ENCODE measurements at places on chromosomes 1 and 21.

DNA sequence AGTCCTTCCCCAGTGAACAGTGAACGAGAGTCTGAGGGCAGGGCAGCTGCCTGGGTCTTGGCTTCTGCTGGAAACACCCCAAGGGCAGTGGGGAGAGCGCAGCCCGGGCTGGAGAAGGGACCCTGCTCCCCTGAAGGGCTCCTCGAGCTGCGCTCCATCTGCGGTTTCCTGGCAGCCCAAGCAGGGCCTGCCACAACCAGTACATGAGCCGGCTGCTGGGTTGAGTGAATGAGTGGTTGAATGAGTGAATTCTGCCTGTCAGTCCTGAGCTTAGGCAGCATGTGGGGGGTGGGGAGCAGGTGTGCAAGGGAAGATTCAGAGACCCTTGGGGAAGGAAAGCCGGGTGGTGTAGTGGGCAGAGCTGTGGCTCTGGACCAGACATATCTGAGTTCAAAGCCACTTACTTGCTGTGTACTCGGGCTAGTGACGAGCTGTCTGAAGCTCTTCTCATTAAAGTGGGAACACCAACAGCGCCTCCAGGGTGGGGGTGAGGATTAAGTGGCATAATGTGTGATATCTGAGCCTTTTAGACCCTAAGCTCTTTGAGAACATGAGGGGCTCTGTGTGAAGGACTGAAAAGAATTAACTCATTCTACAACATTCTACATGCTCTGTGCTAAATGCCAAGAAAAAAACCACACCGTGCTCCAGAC lies 3.7 kb downstream of the OPRD1 start:
- DNase-seq: no peak

GRCh38 chr21:16421965-16422364 lies 692.2 kb downstream of the USP25 start:
- DNase-seq: no peak

DNA sequence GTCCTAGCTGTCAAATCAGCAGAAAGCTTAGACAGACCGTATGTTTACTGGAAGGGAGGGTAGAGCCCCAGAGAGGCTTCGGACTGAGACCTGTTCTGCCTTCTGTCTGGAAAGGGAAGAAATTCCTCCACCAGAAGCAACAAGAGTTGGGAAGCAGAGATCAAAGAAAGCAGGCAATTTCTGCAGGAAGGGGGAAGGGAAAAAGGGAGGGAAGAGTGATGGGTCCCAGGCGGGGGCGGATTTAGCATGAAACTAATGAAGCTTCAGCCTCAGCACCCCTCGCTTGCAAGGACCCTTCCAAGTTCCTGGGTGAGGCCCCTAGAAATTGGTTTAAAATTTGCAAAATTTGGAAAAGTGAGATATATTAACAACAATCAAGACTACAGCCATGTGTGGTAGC lies 26.6 kb upstream of the FAM20B start:
- no peak for DNase-seq

- DNase-seq: peak; percentile 82
These were observed 22.6 kb downstream of the ETNK2 start for GRCh38 chr1:204128964-204129896.

- peak; percentile 58 for DNase-seq
These were observed 98.5 kb downstream of the DISC1 start for GRCh38 chr1:231724876-231725647.

GRCh38 chr1:187956975-187957374 lies 1128.2 kb downstream of the PLA2G4A start:
- no peak for DNase-seq

DNA sequence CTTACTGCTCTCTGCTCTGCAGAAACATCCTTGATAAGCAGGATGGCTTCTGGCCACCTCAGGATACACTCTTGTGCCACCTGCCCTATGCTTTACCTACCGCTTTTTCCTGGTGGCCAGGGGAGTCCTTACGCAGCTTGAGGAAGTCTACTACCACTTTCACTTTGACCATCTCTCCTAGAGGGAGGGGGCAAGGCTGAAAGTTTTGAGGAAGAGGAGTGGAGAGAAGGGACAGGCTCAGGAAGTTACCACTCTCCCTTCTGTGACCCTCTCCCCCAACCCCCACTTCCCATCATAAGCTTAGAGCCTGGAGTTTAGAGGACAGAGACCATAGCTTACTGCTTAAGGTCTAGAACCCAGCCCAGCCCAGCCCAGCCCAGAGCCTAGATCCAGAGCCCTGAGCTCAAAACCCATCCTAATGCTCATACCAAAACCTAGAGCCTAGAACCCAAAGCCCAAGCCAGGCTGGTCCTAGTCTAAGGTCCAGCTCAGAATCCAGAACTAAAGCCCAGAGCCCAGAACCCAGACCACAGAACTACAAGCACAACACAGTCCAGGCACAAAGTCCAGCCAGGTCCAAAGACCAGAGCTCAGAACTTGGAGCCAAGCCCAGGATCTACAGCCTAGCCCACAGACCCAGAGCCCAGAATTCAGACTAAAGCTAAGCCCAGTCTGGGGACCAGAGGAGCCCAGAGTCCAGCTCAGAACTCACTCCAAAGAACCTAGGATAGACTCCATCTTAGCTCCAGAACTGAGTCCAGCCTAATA lies 18.0 kb upstream of the MFSD2A start:
- DNase-seq: no peak

DNA sequence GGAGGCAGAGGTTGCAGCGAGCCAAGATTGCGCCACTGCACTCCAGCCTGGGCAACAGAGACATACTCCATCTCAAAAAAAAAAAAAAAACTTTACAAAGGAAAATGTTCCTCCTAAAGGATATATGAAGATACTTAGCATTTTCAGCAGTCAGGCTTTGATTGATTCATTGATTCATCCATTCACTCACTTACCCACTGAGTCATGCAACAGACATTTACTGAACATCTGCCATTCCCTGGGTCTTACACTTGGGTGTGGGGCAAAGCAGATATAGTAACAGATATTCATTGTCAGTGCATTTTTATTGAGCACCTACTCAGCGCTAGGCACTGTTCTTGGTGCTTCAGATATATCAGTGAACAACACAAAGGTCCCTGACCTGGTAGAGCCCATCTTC lies 5.6 kb upstream of the LACTBL1 start:
- no peak for DNase-seq

GRCh38 chr1:74971982-74972381 lies 162.2 kb upstream of the LHX8 start:
- no peak for DNase-seq

DNA sequence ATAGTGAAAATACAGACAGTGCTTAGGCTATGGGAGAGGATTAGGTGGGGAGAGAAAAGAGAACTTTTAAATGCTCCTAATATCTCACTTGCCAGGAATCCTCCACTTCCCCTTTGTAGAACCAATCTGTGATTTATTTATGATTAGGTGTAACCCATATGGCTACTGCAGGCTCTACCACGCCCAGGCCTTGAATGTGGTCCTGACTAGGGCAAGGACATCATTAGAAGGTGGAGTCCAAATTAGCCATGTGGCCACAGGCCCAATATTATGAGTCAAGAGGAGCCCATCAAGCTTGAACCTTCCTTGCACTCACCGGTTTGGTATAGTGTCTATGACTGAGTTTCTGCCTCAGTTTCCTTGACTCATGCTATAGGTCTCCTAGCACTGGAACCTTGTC lies 141.4 kb downstream of the HMGB4 start:
- DNase-seq: no peak

- DNase-seq: peak; percentile 80
These were observed 24.0 kb downstream of the QSOX1 start for GRCh38 chr1:180178511-180179161.

- no peak for DNase-seq
These were observed 89.2 kb downstream of the TTLL7 start for GRCh38 chr1:83909687-83910086.

DNA sequence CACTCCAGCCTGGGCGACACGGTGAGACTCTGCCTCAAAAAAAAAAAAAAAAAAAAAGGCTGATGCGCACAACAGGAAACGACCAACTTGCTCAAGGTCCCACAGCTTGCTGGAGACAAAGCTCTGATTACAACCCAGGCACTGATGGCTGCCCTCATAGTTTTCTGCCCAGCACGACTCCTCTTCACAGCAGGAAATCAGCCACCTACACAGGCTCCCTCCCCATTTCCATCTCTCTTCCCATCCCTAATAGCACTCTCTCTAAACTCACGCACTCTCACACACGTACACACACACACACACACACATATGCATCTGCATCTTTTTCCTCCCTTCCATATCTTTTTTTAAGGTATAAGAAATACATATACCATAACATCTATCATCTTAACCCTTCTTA lies 153.5 kb upstream of the SOD1 start:
- DNase-seq: no peak

- no peak for DNase-seq
These were observed 538.4 kb upstream of the NCAM2 start for GRCh38 chr21:20459838-20460237.

DNA sequence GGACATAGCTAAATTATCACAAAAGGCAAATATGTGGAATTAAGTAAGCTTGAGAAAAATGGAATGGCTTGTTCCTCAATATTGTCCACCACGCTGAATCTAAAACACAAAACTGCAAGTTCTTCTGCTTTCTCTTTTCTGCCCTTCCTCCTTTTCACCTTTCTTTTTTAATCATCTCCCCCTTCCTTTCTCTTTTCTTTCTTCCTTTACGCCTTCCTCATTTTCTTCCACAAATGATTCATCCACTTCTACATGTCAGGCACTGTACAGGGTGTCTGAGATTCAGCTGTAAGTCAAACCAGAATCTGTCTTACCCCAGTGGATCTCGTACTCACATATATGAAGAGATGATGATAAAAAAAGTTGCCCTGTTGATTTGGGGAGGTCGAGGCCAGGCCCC lies 1182.5 kb downstream of the MRPL39 start:
- DNase-seq: no peak

GRCh38 chr1:202361701-202362100 lies 13.2 kb downstream of the PPP1R12B start:
- DNase-seq: no peak

DNA sequence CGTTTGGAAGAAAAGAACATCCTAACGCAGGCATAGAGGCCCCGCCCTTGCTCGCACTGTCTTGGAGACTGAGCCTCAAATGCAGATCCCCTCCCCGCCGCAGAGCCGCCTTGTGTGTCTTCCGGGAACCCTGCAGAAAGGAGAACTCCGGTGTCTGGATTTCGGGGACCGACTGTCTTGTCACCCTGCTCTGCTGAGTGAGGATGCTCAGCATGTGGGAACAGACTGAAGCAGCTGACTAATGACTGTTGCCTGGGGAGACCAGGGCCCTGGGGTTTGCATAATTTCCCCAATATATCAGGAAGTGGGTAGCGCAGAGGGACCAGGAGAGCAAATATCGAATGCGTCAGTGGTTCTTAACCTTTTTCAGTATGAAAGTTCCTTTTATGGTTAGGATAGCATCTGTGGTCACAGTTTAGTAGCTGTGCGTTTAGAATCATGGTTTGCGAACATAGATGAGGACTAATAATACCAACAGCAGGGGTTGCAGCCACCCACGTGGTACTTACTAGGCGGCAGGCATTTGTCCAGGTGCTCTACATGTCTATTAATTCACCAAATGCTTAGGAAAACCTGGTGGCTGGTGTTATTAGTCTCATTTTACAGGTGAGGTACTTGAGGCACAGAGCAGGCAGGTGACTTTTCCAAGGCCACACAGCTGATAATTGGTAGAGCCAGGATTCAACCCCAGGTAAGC lies 14.3 kb downstream of the GPR137B start:
- peak; percentile 51 for DNase-seq

DNA sequence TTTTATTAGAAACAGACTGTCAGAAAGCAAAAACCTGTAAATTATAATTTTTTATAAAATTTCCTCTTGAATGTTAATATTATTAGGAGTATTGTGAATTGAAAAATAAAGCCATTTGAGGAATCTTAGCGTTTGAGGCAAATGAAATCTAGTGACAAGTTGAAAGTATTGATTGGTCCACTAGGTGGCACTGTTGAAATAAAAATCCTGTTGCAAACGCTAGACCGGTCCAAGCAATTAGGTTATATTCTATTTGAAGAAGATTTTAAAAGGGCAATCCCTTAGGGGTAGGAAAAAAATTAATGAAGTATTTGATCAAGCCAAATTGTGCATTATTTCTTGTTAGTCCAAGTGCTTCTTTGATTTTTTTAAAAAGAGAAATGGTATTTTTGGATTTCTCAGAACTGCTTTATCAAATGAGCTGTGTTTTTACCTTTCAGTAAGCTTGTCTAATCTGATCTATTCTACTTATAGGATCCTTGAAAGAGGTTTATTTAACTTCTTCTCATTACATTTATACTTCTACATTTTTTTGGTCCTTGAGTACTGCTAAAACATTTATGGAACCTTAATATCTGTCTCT lies 57.7 kb downstream of the ATG4C start:
- DNase-seq: no peak

DNA sequence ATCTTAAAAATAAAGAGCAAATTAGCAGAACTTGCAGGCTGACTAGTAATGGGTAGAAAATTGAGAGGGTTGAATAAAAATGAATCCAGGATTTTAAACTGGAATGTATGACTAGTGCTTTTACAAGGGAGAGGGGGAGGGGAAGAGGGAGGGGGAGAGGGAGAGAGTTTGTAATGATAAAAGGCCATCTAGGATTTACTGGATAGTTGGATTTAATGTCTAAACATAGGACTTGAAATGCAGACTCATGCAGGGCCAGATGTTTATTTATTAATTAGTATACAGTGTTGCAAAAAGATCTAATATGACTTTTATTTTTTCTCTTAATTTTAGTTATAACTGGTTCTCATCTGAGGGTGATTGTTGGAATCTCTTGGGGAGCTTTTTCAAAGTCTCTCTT lies 4.3 kb downstream of the ZNF326 start:
- no peak for DNase-seq

- no peak for DNase-seq
These were observed 59.5 kb downstream of the S100B start for GRCh38 chr21:46545363-46545762.

GRCh38 chr1:215606564-215607168 lies 39.6 kb downstream of the KCTD3 start:
- DNase-seq: no peak

DNA sequence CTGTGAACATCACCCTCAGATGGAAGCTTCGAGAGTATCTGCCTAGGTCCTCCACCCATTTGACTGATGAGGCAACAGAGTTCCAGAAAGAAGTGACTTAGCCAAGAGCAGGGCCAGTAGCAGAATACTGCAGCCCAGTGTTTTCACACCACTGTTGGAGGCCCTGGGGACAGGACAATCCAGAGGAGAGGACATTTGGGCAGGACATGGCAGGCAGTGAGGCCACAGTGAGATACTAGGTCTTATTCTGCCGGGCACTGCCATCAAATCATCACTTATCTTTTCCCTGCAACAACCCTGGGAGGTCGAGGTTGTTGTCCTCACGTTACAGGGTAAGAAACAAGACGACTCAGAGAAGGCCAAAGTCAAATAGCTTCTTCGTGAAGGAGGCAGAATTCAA lies 5.5 kb upstream of the FOXO6 start:
- no peak for DNase-seq

GRCh38 chr1:169527451-169528214 lies 41.9 kb upstream of the SLC19A2 start:
- no peak for DNase-seq
